ENCODE measurements at places on chromosomes 13 and 19. TPM values are rescaled to one million over a fixed set of nuclear protein-coding genes. Genes with fewer than 3 reads are reported as not detected.

DNA sequence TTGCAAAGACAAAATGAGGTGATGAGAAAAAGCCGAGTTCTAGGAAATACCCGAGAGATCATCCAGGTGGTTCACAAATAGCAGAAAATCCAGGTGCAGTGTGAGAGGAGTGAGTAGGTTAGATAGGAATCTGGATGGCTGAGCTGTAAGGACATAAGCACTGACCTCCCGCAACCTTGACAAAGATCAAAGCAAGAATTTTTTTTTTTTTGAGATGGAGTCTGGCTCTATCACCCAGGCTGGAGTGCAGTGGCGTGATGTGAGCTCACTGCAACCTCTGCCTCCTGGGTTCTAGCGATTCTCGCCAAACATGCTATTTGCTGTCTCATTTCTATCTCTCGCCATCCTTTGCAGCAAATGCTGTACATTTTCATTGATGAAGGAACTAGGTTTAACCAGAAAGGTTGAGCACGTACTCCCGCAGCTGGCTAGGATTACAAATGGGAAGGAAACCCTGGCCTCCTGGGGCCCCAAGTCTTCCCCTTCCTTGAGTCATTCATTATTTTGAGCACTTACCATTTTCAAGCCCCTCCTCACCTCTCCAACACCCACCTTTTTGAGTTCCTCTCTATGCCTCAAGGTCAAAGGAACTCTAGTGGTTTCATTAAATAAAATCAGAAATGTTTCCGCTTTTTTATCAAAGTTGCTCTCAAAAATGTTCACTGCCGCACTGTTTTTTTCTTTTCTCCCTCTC is 38.8 kb downstream of the NLRP12 start:
- no peak for DNase-seq
- no peaks in the 10 kb centered on the region for H3K4me1 ChIP-seq
- no peak overlapping the region for H3K4me3 ChIP-seq

- no peak overlapping the region for H3K4me3 ChIP-seq
- H3K27me3 ChIP-seq = no peaks in the 10 kb centered on the region
- no peak for DNase-seq
- H3K4me1 ChIP-seq = no peaks in the 10 kb centered on the region
- H3K27ac ChIP-seq = no peak overlapping the region
These were observed 8.0 kb downstream of the TULP2 start for GRCh38 chr19:48890551-48890950.

DNA sequence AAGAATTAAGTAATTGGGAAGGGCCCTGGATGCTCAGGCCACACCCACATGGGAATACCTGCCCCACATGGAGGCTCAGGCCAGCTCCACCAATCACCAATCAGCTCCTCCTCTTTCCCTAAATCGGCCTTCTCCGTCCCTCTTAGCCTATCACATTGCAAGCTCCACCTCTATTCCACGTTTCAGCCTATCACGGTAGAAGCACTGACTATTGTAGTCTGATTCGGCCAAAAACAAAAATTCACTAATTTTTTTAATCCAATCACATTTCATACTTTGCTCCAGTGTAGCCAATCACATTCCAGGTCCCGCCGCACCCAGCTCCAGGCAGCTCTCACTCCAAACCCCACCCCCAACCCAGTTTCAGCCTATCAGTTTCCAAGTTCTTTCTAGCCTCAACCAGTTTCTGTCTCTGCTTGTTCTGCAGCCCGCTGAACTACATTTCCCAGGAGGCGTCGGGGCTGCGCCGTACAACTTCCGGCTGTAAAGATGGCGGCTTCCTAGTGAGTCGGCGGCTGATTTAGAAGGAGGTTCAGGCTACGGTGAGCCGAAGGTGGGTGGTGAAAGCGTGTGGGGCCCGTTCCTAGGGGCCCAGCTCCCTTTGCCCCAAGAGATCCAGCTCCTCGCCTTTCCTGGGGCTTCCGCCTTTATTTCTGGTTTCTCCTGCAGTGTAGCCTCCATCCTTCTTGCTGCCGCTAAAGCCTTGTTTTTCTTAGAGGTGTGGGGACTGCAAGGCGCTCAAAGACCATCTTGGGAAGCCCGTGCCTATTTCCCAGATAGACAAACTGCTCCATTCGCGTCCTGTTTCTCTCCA is at the start of gene BABAM1:
Gene BABAM1 (plus strand): TSS at position 469 of the 814 bp plus-strand sequence. CDS start 1,364 bp downstream, outside the sequence.
- peak within 1 kb of the TSS; percentile 87 for H3K4me3 ChIP-seq
- peak; percentile 100 for DNase-seq
- H3K36me3 ChIP-seq = peaks cover 6% of the 10 kb centered on the region
- H3K27me3 ChIP-seq = no peaks in the 10 kb centered on the region
- H3K4me1 ChIP-seq = no peaks in the 10 kb centered on the region

Gene MYH14
- polyA plus RNA-seq = not detected

Gene KISS1R
- polyA plus RNA-seq = not detected

Gene ADM5
- polyA plus RNA-seq = 0.15 TPM

All from fibroblast of lung (primary cell).